ENCODE measurements at places on chromosomes 3 and 15. TPM values are rescaled to one million over a fixed set of nuclear protein-coding genes. Genes with fewer than 3 reads are reported as not detected.

DNA sequence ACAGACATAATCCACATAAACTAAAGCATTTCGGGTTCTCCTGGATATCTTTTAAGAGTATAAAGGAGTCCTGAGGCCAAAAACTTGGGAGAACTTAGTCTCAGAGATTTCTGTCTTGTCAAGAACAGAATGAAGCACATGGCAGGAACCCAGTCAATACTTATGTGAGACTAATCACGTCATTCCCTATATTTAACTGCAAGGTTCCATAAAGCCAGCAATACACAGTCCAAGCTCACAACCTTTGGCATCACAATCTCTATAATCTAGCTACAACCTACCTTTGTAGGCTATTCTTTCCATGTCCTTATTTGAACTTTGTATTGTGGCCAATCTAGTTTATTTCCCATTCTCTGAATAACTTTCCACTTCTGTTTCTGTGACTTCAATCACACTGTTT is 68.9 kb upstream of the CSPG5 start:
- no peak for DNase-seq

GRCh38 chr3:135513106-135514059 is 452.1 kb upstream of the PPP2R3A start:
- DNase-seq = no peak

DNA sequence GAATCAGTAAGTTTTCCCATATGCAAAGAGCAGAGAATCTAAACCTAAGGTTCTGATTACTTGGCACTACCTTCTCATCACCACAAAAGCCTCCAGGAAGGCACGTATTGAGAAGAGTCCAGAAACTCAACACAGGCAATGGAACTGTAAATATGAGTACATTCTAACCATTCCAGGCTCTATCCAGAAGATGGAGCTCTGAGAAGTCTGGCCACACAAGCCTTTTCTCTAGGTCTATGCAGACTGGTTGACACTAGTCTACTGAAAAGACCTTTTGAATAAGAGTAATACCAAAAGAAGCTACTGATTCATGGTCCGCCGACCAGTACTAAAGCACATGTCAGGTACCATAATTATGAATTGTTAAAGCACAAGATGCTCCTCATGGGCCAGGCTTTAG is 12.2 kb upstream of the NCKIPSD start:
- DNase-seq = no peak

Gene CAMP
- not detected for total RNA-seq

Gene CRYGS
- 0.18 TPM for total RNA-seq

GRCh38 chr3:101509811-101510210 is 3.2 kb downstream of the SENP7 start:
- DNase-seq = no peak

- DNase-seq = no peak
Observed at GRCh38 chr3:53382106-53382505, 34.8 kb upstream of the DCP1A start.

GRCh38 chr3:116288485-116288884 is 156.8 kb downstream of the LSAMP start:
- DNase-seq = no peak

Gene DMXL2
- 8.1 TPM for total RNA-seq

Gene IMPG2
- 0.25 TPM for total RNA-seq

DNA sequence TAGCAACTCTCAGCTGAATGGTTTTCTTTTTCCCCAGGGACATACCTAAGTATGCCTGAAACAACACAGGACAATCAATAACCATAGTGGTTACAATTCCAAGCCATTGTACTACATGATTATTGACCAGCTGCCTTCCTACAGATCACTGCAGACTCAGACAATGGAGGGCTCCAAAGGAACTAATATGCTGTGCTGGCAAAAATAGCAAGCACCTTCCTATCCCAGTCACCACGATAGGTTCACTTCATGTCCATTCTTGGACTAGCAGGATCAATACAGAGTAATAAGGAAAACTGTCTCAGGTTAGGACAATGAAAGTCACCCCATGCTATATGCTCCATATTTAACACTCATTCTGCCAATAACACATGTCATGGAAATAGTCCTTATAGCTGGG is 17.5 kb upstream of the TM4SF19 start:
- DNase-seq = no peak

- DNase-seq = no peak
Observed at GRCh38 chr3:149115114-149115513, 14.3 kb upstream of the HPS3 start.

DNA sequence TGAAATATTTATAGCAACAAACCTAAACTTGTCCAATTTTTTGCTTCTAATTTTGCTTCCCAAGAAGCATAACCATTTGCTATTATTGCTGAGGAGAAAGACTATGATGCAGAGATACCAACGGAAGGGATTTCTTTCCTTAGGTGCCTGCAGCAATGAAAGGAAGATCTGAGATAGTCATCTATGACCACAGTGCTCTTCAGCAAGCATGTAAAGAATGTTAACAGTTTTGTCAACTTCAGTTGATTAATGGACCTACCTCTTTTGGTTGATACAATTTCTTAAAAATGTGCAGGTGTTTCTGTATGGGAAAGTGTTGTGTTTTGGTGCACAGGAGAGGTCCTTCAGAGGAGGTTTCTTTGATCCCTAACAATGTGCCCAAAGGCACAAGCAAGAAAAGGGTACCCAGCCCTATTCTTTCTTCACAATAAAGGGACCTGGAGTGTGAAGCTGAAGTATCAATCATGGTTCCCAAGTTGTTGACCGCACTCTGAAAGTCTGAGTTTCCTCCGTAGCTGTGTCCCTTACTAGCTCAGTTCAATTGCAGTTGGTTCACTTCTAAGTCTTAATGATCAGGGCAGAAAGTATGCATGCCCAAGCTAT is 307.7 kb upstream of the KCNH8 start:
- no peak for DNase-seq

- no peak for DNase-seq
Observed at GRCh38 chr15:76642671-76643070, 262.5 kb downstream of the SCAPER start.

Gene SEMA5B
- total RNA-seq = 7.0 TPM

Gene DGKG
- 35.9 TPM for total RNA-seq

Gene NANOGP8
- not detected for total RNA-seq

Gene ITGA11
- total RNA-seq = 25.5 TPM

- DNase-seq = peak; percentile 42
Observed at GRCh38 chr15:65032801-65033537, 3.5 kb upstream of the MTFMT start.

DNA sequence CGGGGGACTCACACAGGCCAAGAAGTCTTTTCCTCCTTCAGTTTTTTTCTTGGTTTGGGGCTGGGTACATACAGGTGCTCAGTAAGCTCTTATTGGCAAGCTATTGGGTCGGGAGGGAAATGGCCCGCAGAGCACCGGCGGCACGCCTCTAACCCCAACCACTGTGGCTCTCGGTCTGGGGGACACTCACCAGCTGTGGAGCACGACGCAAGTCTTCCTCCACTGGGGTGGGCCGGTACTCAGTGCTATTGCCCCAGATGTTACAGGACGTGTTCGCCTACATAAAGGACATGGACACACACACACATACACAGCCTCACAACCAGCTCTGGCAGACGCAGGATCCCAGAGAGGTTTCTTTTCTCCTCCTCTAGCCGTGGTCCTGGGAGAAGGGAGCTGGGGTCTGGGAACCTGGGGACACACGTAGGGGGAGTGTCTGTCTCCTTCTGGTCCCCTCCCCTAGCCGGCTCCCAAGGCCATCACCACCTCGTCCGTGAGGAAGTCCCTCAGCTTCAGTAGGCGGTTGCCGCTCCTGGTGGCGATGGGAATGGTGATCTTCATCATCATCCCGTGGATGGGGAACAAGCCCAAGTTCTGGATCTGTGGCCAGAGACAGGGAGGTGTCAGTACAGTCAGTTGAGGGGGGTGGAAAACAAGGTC is 33.4 kb downstream of the FEM1B start:
- DNase-seq = peak; percentile 11

DNA sequence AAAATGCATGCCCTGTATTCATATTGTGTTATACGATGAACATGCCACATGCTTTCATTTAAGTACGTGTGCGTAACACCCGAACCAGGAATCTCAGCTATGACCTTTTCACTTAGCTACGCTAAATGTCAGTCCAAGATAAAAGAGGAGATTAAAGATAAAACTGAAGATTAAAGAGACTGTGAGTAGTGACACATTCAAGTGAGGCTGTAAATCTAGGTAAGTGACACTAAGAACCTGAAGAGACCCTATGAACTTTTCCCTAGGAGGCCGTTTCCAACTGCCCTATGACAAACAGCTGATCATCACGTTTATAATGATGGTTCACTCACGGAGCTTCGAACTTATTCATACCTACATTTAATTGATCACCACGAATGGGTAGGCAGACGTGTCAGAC is 32.2 kb downstream of the TFRC start:
- no peak for DNase-seq

DNA sequence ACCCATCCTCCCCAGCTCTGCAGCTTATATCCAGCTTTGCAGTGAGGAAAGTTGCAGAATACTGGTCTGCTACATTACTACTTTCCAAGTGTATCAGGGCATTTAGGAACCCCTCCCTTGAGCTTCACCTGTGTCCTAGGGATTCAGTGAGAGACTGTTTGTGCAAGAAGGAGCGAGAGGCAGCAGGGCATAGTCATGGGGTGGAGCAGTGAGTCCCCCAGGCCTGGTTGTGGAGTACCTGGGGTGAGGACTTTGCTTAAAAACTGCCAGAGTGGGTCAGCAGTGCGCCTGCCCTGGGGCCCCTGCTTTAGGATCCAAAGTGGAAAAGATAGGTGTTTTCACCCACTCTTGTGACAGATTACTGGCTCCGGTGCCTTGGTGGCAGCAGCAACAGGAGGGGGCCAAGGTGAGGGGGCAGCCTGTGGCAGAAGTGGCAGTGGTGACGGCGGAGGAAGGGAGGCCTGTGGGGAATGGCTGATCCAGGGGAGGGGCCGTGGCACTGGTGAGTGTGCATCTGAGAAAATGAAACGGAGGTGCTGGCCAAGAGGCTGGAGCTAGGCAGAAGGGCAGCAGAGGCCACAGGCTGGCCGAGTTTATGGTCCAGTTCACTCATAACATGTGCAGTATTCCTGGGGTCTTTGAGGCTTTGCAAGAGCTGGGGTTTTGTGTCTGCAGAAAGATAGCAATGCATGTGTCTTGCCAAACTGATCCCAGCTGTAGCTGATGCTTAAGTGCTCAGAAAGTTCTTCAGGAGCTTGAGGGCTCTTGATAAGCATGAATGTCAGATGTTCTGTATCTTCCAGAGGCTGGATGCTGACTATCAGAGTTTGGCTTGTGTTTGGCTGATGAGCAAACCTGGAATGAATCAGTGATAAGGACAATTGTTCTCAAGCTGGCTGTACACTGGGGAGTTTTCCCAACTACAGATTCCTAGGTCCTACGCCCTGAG is 43.4 kb downstream of the GOLGA6A start:
- DNase-seq = peak; percentile 36

Gene RTP1
- not detected for total RNA-seq

DNA sequence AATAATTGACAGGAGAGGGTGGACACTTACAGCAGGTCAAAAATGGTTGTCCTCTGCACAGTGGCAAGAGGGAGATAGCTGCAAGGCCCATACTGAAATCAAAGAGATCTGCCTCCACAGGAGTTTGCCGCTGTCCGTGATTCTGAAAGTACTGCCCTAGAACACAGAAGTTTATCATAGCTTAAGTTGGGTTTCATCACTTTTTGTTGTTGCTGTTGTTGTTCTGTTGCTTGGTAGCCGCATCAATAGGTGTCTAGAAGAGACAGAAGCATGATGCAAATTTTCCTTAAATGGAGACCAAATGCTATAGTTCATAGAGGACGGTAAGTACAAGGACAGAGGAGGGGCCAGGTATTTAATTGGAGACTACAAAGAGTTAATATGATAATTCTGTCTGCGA is 120.0 kb upstream of the MRPL3 start:
- no peak for DNase-seq

- no peak for DNase-seq
Observed at GRCh38 chr3:25782636-25782937, 656 bp downstream of the NGLY1 start.

- DNase-seq = no peak
Observed at GRCh38 chr3:6449099-6449498, 411.8 kb upstream of the GRM7 start.

DNA sequence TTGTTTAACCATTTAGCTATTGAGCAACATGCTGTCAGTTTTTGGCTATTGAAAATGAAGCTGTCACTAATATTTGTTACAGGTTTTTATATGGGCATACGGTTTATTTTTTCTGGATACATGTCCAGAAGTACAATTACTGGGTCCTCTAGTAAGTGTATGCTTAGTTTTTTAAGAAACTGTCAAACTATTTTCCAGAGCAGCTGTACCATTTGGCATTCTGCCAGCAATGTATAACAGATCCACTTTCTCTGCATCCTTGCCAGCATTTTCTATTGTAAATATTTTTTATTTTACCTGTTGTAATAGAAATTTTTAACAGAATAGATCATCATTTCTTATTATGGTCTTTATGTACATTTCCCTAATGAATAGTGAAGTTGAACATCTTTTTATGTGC is 658.8 kb downstream of the EDEM1 start:
- no peak for DNase-seq

Gene VIPR1
- total RNA-seq = 1.2 TPM

Gene CP
- 2.7 TPM for total RNA-seq

GRCh38 chr3:52021489-52022268 is 26.0 kb upstream of the RPL29 start:
- DNase-seq = peak; percentile 76

GRCh38 chr3:73774645-73775044 is 149.9 kb upstream of the PDZRN3 start:
- DNase-seq = no peak

DNA sequence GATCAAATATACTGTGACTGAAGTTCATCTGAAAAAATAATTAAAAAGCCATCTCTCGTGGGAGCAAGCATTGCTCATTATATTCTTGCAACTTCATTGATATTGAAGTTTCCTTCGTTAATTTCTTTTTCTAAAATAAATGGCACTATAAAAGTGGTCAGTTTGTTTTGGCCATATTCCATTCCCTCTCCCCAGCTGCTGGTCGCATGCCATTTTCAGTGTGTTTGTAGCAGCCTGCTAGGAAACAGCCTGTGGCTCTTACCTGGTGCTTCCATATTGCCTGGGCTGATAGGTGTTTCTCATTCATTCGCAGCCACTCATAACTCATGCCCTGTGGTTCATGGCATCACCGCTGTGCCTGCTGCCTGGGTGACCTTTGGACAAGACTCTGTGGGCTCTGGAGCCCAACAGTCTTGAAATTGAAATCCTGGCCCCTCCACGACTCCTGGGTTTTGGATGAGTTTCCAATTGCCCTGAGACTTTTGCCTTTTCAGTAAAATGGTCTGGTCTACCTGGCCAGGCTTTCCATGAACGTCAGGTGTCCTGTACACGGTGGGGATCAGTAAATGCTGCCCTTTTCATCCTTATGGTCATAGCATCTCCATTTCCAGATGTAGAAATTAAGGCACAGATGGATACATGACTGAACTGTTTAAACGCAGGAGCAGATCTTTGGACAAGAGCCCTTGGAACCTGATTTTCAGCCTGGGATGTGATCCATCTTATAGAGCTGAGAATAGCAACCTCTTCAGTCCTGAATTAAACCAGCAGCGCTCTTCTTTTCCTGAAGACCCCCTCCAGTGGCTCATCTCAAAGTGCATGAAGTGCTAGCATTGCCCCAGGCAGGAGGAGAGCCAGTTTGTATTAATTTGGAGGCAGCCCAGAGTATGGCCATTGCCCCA is 69.4 kb downstream of the SLCO3A1 start:
- no peak for DNase-seq

Gene AADACL2
- total RNA-seq = not detected

All from heart left ventricle (tissue), 16 donors.